Caco-2 (cell line): ENCODE measurements at places on chromosomes 1 and 21.
A peak's percentile ranks its signal among the peaks of the same experiment; 100 is the strongest.

GRCh38 chr1:48645883-48646282, 130.8 kb downstream of the BEND5 start:
- no peaks in the 10 kb centered on the region for H3K27me3 ChIP-seq
- no peak overlapping the region for H3K4me3 ChIP-seq
- no peak overlapping the region for H3K27ac ChIP-seq
- H3K4me1 ChIP-seq = no peaks in the 10 kb centered on the region
- DNase-seq = no peak

- H3K27me3 ChIP-seq = no peaks in the 10 kb centered on the region; the same call in 1 of the 2 replicates
- DNase-seq = no peak
- no peaks in the 10 kb centered on the region for H3K4me1 ChIP-seq
Observed at GRCh38 chr21:46171585-46171984, 12.7 kb downstream of the SPATC1L start.

DNA sequence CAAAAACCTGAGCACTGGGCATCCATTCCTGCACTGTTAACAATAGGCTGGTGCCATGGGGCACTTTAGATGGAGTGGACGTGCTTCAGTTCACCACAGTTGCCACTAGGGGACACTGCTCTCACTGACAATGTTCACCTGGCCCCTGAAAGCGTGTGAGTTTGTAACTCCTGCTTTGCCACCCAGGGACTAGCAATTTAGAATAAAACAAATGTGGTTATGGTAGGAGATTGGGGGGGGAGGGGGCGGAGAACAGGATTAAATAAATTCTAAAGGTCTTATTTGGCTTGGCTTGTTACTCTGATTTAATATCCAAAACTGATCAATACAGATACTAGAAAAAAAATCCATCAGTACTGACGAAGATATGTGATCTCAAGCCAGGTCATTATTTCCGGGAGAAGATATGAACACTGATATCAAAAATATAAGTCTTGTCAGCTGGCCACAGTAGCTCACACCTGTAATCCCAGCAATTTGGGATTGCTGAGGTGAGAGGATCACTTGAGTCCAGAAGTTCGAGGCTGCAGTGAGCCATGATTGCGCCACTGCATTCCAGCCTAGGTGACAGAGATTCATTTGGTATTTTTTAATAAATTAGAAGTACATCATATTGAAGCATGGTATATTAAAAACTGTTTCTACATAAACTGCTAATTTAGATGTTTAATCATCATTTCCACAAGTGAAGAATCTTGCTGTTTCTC, 23.2 kb downstream of the INTS7 start:
- no peaks in the 10 kb centered on the region for H3K36me3 ChIP-seq
- no peak overlapping the region for H3K4me3 ChIP-seq
- H3K27ac ChIP-seq = no peak overlapping the region
- peaks cover 25% of the 10 kb centered on the region for H3K4me1 ChIP-seq

- no peak for DNase-seq
- H3K27me3 ChIP-seq = no peaks in the 10 kb centered on the region
- H3K36me3 ChIP-seq = no peaks in the 10 kb centered on the region
Observed at GRCh38 chr1:10794724-10795275, 1.6 kb downstream of the CASZ1 start.

GRCh38 chr1:58524353-58524945, 22.1 kb downstream of the OMA1 start:
- no peak overlapping the region for H3K27ac ChIP-seq
- no peaks in the 10 kb centered on the region for H3K4me1 ChIP-seq
- DNase-seq = no peak
- no peak overlapping the region for H3K4me3 ChIP-seq

GRCh38 chr1:200198236-200198635, 170.7 kb downstream of the NR5A2 start:
- H3K36me3 ChIP-seq = no peaks in the 10 kb centered on the region
- DNase-seq = no peak
- no peak overlapping the region for H3K27ac ChIP-seq

DNA sequence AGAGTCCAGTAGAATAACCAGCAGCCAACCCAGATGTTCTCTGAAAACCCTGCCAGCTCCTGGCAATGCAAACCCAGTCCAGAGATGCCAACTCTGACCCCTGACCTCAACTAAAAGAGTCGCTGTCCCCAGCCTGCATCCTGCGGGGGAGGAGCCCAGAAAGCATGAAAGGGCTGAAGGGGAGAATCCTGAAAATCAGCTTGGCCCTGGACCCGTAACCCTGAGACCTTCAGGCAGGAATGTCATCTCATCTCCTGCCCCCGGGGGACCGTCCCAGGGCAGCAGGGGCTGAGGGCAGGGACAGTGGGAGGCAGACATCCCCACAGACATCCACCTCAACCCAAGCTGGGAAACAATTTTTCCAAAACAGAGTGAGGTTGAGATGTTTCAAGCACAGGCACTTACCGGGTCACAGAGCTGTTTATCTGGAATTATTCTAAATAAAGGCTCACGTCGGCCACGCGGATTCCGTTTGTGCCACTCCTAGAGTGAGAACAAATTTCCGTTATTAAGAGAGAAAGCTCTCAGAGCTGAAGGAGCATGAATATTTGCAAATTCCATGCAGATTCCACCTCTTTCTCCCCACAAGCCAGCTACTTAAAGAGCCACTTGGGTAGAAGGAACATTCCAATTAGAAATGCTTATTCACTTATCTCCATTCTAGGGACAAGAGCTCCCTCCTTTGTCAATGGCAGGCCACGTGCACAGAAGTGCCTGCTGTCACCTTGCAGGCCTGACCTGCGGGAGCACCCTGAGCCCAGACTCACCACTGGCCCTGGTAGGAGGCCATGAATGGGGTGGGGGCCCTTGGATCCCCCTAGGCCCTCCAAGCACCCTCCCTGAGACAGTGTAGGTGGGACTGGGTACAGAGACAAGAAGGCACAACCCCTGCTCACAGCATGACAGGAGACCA, 240.1 kb downstream of the NPHP4 start:
- no peak overlapping the region for H3K27ac ChIP-seq
- no peak overlapping the region for H3K4me3 ChIP-seq
- H3K4me1 ChIP-seq = no peaks in the 10 kb centered on the region
- DNase-seq = peak; percentile 35

GRCh38 chr1:33443080-33443704, 12.3 kb upstream of the PHC2 start:
- DNase-seq = no peak
- no peak overlapping the region for H3K27ac ChIP-seq
- no peaks in the 10 kb centered on the region for H3K27me3 ChIP-seq
- H3K4me3 ChIP-seq = no peak overlapping the region

DNA sequence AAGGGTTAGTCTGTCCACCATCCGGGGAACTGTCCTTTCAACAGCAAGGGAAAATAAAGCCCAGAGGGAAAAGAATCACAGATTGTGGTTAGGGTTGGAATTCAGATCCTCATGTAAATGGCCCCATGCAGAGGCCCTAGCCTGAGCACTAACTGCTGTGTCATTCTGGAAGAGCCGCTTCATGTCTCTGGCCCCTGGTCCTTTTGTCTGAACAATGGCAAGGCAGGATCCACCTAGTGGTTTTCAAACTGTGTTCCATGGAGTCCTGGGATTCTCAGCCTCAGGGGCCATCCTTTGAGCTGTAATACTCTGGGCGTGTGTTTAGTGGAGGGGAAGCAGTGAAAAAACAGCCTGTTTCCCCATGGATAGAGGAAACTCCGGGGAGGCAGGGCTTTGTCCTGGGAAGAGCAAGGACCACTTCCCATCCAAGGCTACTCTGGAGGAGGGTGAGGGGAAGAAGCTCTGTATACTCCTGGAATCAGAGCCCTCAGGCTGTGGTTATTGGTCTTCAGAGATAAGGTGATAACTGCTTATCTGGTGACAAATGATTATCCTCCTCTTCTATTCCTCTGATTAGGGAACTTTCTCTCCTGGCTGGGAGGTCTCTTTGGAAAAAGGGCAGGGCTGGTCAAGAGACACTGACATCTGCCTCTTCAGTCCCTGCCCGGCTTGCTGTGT, 19.2 kb downstream of the PAX7 start:
- peaks cover 11% of the 10 kb centered on the region for H3K4me1 ChIP-seq
- H3K4me3 ChIP-seq = no peak overlapping the region
- DNase-seq = no peak
- no peaks in the 10 kb centered on the region for H3K36me3 ChIP-seq
- no peak overlapping the region for H3K27ac ChIP-seq
- peaks cover 3% of the 10 kb centered on the region for H3K27me3 ChIP-seq

GRCh38 chr1:166915941-166916340, 39.9 kb upstream of the TADA1 start:
- H3K27me3 ChIP-seq = no peaks in the 10 kb centered on the region
- DNase-seq = no peak
- H3K36me3 ChIP-seq = no peaks in the 10 kb centered on the region
- no peaks in the 10 kb centered on the region for H3K4me1 ChIP-seq

- H3K27ac ChIP-seq = no peak overlapping the region
- no peak for DNase-seq
- peaks cover 14% of the 10 kb centered on the region for H3K4me1 ChIP-seq
- H3K36me3 ChIP-seq = no peaks in the 10 kb centered on the region
Observed at GRCh38 chr1:241606544-241606943, 33.6 kb downstream of the CHML start.

DNA sequence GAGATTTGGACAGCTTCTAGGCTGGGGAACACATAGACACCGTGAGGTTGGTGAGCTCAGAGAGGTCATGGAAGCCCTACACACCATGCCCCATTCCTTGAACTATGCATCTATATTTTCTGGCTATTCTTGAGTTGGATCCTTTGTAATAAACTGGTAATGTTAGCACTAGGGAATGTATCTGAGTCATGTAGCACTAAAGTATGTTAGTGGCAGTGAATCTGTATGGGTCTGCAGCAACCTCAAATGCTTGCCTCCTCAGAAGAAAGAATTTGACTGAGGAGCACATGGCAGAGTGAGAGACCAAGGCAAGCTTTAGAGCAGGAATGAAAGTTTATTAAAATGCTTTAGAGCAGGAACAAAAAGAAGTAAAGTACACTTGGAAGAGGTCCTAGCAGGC, 43.7 kb upstream of the LRRC7 start:
- H3K27ac ChIP-seq = no peak overlapping the region
- H3K27me3 ChIP-seq = no peaks in the 10 kb centered on the region
- no peaks in the 10 kb centered on the region for H3K4me1 ChIP-seq
- H3K36me3 ChIP-seq = no peaks in the 10 kb centered on the region

DNA sequence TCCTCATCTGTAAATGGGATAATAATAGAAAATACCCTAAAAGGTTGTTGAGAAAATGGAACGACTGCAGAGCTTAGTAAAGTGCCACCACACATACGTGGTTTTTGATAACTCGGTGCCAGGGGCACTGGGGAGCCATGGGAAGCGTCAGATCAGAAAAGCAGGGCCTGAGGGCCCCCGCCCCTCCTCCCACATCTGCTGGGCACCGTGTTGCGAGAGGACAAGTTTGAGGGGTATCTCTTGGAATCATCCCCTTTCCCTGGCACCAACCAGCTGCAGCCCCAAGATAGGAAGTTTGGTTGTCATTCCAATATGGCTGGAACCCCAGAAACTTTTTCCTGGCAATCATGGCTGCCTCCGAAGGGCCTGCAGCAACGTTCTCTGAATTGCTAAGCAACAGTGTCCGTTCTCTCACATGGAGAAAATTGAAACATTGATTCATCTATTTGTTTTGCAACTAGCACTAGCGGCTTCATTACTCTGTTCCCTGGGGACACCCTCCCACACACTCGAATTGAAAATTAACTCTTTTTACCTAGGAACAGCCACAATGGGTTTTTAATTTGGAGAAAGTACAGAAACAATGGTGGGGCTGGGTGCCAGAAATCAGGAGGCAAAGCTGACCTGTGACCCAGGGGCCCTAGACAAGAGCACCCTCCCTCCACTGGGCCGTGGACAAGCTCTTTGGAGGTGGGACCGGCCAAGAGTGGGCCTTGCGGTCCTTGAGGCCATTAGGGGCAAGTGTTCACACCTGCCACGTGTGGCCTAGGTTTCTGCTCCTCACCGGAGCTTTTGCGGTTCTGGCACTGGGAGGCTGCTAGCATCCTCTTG, 190.0 kb upstream of the VAMP3 start:
- DNase-seq = peak; percentile 3
- no peak overlapping the region for H3K4me3 ChIP-seq
- H3K27me3 ChIP-seq = no peaks in the 10 kb centered on the region
- no peaks in the 10 kb centered on the region for H3K4me1 ChIP-seq

DNA sequence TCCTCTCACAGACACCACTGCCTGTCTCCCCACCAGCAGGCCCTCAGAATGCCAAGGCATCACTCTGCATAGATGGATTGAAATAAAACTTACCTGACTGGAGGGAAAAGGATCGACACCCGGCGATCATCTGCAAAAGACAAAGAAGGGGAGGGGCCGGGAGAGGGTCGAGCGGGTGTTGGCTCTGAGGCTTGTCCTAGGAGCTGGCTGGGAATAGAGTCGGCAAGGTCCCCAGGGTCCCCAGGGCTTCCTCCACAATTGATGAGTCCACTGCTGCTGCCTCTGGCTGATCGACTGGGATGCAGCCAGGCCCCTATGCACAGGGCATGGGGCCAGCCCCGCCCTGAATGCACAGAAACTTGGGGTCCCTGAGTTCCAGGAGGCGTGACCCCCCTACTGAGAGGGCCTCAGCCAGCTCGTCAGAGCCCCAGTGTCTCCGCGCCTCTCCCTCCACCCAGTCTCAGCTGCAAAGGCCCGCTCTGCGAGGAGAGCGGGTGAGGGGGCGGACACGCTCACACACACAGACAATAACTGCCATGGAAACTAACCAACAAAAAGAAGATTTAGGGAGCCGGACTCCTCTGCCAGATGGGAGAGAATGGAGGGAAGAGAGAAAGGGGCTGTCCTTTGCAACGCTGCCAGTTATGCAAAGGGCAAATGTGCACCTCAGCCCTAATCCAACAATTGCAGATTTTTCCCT, at the start of gene KLHDC8A:
TSS of gene KLHDC8A (minus strand) at position 483 of the 700 bp plus-strand sequence. CDS start 13,318 bp downstream, outside the sequence.
- no peaks in the 10 kb centered on the region for H3K36me3 ChIP-seq
- H3K4me3 ChIP-seq = no peak within 1 kb of the TSS
- no peak for DNase-seq
- peaks cover 4% of the 10 kb centered on the region; the same call in 1 of the 2 replicates for H3K4me1 ChIP-seq
- no peak within 1 kb of the TSS for H3K27ac ChIP-seq

DNA sequence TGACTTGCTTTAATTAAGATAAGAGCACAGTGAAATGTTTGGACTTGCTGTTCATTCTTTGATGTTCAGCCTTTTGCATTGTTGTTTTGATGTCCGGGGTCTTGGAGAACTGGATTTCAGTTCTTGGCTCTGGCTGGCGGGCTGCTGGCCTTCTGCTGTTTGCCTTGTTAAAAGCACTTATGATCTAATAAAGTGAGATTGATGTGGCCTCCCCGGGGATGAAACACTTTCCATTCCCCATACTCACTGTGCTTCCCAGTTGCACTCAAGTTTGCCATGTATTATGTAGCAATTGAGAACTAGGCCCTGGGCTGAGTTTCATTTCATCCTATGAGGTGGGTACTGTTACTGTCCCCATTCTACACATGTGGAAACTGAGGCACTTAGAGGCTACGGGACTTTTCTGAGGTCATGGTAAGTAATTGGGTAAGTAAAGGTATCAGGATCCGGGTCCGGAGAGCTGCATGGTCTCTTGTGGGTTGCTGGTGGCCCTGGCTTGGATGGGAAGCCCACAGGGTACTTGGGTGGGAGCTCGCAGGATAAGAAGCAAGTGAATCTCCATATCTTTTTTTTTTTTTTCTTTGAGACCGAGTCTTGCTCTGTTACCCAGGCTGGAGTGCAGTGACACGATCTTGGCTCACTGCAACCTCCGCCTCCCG, 127.7 kb upstream of the ZBTB40 start:
- no peak overlapping the region for H3K27ac ChIP-seq
- no peaks in the 10 kb centered on the region for H3K4me1 ChIP-seq
- no peaks in the 10 kb centered on the region for H3K36me3 ChIP-seq
- no peak overlapping the region for H3K4me3 ChIP-seq
- no peak for DNase-seq

- peaks cover 14% of the 10 kb centered on the region for H3K4me1 ChIP-seq
- H3K36me3 ChIP-seq = no peaks in the 10 kb centered on the region
- no peak overlapping the region for H3K27ac ChIP-seq
- DNase-seq = no peak
- H3K4me3 ChIP-seq = no peak overlapping the region
Observed at GRCh38 chr1:62774971-62775595, 8.8 kb upstream of the ATG4C start.
